ENCODE measurements at places on chromosomes 6 and 20.

DNA sequence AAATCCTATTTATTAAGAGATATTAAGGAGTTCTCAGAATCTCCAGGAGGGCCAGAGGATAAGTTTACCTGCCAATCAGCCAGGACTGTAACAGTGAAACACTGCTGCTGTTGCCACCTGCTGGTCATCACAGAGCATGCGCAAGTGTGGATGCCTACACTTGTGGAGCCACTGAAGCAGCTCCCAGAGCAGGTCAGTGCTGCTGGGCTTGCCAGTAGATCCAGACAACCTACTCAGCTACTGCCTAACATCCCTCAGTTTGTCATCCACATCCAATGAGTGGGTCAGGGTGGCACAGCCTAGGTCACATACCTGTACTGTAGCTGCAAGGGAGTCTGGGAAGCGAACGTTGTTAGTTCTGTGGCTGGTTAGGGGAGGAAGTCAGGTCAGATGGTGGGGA is 18.3 kb upstream of the NHSL1 start:
- peak; percentile 55 for DNase-seq

- no peak for DNase-seq
These were observed 575.2 kb upstream of the JAG1 start for GRCh38 chr20:11248687-11249638.

GRCh38 chr6:49348561-49348960 is 114.5 kb downstream of the MMUT start:
- no peak for DNase-seq

DNA sequence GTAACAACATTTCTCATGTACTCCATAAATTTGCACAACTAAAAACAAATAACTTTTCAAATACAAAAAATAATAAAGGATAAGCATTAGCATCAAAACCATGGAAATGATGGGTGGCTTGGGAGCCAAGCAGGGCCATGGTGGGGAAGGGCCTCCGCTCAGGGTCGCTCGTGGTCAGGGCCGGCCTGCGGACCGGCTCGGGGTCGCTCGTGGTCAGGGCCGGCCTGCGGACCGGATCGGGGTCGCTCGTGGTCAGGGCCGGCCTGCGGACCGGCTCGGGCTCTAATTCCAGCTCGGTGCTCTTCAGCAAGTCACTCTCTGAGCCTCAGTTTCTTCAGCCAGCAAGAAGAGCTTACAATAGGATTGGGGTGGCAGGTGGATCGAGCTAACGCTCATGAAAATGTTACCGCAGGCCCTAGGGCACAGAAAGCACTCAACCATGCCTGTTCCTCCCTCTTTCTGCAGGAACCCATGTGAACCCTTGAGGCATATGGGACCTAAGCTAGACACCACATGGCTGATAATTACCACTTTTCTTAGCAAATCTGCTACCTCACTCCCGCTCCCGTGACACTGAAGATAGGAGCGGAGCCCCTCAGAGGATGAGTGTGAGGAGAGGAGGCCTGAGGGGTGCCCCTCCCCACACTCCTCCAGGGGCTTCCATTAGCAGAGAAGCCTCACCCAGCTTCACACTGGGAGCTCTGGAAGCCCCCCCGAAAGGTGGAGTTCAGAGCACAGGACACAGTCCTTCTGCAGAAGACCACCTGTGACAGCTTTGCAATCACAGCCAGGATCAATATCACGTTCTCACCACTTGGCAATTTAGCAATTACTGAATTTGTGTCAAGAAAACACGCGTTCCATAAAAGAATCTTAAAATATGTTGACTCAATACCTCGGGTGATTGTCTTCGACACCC is 103.0 kb downstream of the PSMB1 start:
- peak; percentile 17 for DNase-seq

- no peak for DNase-seq
These were observed 209.1 kb downstream of the ERMARD start for GRCh38 chr6:169960521-169960885.

GRCh38 chr20:58064411-58065010 is 163.9 kb downstream of the ANKRD60 start:
- DNase-seq = no peak

DNA sequence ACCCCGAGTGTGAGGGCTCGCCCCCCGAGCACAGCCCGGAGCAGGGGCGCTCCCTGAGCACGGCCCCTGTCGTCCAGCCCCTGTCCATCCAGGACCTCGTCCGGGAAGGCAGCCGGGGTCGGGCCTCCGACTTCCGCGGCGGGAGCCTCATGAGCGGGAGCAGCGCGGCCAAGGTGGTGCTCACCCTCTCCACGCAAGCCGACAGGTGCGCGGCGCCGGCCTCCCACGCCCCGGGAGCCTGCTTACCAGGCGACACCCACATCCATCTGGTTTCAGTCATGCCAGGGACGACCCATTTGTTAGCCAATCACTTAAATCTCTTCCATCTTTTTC is 73.5 kb upstream of the PBOV1 start:
- DNase-seq = no peak

GRCh38 chr6:14072084-14072483 is 45.5 kb upstream of the CD83 start:
- DNase-seq = no peak

DNA sequence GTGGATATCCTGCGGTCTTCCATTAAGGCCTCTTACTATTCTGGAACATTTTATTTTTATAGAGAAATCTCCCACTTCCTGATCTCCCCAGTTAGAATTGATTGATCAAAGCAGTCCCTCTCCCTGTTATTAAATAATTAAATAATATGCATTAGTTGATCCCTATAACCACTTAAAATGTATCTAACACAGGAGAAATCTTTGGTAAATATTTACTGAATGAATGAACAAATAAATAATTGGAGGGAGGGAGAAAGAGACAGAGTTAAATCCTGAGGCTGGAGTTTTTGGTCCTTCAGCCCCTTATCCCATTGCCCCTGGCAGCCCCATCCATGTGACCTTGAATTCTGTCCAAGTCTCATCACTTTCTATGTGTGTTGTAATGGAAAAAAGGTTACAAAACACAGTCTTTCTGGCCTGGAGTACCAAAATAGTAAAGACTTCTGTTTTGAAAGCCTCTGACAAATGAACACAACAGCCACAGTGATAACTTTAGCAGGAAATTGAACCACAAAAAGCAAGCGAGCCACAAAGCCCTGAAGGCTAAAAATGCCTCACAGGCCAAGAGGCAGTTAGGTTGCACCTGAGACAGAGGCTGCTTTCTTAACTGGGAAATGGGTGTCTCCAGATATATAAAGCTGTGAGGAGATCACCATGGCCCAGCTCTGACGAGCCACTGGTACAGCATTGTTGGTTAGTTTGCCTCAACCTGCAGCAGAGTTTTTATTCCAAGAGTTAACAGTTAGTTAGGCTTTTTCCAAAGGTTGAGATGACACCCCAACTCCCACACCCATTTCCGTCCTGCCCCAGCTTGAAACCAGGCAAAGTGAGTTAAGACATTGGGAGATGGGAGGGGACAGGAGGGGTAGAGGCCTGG is 11.3 kb downstream of the NT5E start:
- no peak for DNase-seq

GRCh38 chr6:128827675-128828464 is 55.1 kb upstream of the LAMA2 start:
- DNase-seq = no peak

- DNase-seq = peak; percentile 47
These were observed 152.2 kb downstream of the TRIM27 start for GRCh38 chr6:28771401-28772267.

- DNase-seq = no peak
These were observed 175.6 kb downstream of the ZFP64 start for GRCh38 chr20:52016022-52016421.

DNA sequence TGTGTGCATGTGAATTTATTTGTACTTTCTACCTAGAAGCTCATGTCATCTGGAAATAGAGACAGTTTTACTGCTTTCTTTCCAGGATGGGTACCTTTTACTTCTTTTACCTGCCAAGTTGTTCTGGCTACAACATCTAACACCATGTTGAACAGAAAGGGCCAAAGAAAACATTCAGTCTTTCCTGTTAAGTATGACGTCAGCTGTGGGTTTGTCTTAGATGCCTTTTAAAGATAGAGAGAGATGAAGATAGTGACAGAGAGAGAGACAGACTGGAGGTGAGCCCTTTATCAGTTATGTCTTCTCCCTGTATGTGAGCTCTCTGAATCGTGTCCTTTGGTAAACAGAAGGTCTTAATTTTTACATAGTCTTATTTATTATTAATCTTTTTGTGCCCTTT is 3.4 kb upstream of the DACT2 start:
- DNase-seq = no peak

DNA sequence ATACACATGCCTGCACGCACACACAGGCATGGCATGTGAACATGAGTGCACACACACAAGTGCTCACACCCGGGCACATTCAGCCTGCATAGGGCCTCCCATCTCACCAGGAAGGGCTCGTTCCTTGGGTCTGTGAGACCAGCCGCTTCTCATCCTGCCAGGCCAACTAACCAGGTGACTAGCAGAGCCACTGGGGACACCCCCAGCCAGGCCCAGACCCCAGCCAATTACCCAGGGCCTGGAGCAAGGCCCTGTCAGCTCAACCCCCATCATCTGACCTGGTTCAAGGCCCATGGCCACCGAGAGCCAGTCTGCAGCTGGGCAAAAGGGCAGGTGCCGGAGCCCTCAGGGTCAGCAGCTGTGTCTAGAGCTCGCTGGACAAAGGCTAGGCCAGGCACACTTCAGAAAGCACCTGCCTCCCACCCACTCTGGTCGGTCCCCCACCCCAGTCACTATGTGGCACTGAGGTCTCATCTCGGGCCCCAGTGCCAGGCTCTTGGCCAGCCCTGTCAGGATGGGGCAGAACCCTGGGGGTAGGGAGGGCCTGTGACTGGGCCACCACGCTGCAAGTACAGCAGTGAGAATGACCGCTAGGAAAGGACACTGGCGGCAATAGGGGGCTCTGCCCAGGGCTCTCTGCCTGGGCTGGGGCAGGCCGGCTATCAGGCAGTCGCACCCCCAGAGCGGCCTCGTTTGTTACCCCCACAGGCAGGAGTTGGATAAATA is 26.8 kb upstream of the MRGBP start:
- DNase-seq = no peak

DNA sequence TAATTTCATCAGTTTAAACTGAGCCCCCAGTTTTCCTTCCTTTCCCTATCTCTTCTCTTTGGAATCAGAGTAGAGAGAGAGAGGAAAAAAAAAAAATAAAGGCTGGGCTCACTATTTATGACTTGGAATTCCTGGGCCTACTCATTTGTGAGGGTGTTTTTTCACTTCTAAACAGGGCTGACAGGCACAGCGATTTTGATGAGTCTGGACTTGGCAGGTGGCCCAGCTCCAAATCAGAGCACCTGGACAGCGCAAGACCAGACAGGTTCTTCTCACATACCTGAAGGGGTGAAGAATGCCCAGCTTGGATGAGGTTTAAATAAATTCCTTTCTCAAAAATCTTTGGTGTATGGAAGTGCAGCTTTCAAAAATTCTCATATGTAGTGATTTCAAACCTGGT is 122.2 kb downstream of the KIF13A start:
- DNase-seq = no peak

DNA sequence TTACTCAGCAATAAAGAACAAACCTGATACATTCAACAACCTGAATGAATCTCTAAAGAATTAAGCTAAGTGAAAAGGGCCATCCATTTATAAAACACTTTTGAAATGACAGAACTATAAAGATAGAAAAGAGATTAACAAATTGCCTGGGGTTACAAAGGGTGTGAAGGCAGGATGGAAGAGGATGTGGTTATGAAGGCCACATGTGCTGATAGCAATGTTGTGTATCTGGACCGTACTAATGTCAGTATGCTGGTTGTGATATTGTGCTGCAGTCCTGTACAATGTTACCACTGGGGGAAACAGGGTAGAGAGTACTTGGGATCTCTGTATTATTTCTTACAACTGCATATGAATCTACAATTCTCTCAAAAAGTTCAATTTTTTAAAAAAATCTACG is 36.4 kb downstream of the ELOVL5 start:
- DNase-seq = peak; percentile 52

- no peak for DNase-seq
These were observed 1.7 kb downstream of the RAB44 start for GRCh38 chr6:36699348-36699747.

- DNase-seq = peak; percentile 45
These were observed 1.9 kb downstream of the PHIP start for GRCh38 chr6:79076160-79076559.

GRCh38 chr6:10513544-10513943 is 7.6 kb upstream of the GCNT2 start:
- DNase-seq = no peak

GRCh38 chr6:61711849-61712248 is 574.2 kb downstream of the KHDRBS2 start:
- DNase-seq = no peak

- peak; percentile 65 for DNase-seq
These were observed 17.8 kb downstream of the TMEM30A start for GRCh38 chr6:75266716-75267291.

- DNase-seq = no peak
These were observed 116.8 kb downstream of the TFAP2B start for GRCh38 chr6:50935442-50935841.

- DNase-seq = no peak
These were observed 615 bp upstream of the EYA2 start for GRCh38 chr20:46893877-46894578.
